ENCODE measurements at places on chromosomes 12 and 14. TPM values are rescaled to one million over a fixed set of nuclear protein-coding genes. Genes with fewer than 3 reads are reported as not detected.

GPRC5D gene
- total RNA-seq, result not detected

GALNT9 gene
- 0.62 TPM for total RNA-seq

GALNT16 gene
- total RNA-seq, result 7.0 TPM

IRAK3 gene
- total RNA-seq, result 29.7 TPM

C1S gene
- total RNA-seq, result 1,087 TPM

GLS2 gene
- total RNA-seq, result 1.5 TPM

SYCP3 gene
- 0.65 TPM for total RNA-seq

SETD3 gene
- total RNA-seq, result 60.7 TPM

GRCh38 chr12:87618199-87618598, 411.0 kb downstream of the C12orf50 start:
- no peak for DNase-seq

DNA sequence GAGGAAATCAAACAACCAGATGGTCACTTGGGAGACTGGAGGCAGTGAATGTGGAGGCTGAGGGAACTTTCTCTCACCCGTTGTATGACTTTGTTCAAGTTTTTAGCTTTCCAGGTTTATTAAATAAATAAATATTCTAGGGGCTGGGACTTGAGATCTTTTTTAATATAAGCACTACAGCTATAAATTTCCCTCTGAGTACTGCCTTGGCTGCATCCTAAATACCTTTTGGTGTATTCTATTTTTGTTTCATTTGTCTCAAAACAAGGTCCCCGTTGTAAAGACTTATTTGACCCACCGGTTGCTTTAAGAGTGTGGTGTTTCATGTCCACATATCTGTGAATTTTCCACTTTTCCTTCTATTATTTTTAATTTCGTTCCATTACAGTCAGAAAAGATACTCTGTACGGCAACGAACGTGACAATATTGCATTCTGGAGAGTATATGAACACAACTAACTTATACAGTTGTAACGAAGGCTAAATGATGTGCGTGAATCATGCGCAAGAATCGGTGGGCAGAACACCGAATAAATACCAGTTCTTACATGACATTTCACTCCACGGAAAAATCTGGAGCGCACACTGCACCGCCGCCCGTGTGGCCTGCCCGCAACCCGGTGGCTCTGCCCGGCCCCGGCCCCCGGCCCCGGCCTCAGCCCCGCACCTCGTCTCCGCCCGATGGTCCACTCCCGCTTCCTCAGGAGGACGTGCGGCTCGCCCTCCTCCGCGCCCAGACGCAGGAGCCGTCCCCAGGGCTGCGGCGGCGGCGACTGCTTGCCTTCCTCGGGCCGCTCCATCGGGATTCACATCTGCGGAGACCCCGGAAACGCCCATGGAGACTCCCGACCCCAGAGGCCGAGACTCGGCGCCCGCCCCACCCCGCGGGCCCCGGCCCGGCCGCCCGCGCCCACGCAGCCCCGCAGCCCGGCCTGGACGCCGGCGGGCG, 602 bp downstream of the CHFR start:
- DNase-seq, result no peak

DNA sequence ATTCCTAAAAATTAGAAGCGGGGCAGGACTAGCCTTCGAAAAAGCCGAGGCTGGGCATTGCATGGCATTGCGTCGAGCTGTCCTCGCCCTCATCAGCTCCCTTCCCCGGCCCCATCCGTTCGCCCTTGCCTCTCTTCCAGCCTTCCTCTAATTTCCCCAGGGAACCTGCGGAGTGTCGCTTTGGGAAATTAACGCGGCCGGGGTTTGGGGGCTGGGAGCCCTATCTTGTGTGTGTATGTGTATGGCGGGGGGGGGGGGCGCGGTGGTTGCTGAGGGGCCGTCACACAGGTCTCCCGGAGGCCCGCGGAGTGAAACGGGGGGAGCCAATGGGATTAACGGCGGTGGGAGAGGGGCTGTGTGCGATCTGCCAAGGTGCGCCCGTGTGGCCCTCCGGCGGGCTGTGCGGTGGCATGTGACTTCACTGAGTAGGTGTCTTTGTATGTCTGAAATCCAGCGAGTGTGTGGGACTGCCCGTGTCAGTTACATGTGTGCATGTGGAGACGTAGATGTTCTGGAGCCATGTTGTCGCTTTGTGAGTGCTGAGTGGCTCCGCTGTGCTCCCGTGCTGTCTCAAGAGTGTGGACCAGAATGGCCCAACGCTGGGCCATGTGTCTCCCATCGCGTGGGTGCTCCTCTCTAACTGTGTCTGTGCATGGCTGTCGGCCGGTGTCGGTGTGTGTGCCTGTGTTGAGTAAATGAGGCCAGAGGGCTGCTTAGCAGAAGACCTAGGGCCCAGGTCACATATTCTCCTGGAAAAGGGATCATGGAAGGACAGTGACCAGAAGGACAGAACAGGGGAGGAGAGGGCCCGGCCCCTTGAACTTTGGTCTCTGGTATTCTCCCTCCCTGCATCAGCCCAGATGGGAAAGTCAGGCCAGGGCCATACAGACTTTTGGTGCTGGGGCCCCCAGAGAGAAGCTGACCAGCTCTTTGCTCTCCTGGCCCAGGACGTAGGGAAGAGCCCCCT, 1.5 kb downstream of the PTMS start:
- no peak for DNase-seq

DNA sequence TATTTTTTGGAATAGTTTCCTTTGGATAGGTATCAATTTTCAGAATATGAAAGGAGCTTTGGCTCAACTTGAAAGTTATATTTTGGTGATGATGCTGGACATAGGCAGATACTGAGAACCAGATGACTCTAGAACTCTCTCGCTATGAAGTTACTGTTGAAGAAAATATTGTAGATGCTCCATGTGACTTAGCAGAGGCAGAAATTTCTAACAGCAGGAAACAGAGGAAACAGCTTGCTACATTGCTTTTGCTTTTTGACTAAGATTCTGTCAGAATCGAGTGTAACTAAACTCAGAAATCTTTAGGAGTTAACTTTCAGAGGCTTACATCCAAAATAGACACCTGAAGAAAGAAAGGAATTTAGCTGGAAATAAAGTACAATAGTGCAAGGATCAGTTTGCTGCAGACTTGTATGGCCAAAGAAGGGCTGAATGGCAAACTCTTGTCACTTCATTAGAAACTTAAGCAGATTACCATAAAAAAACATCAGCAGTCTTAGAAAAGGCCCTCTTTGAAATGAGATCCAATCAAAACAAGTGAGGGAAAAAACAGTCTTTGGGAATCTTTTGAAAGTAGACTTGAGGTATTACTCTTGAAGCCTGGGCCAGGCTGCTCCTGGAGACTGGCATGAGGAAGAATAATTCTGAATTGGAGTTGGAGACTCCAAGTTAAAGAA, 911.8 kb downstream of the FSCB start:
- no peak for DNase-seq

GRCh38 chr12:110182281-110182680, 58.1 kb downstream of the IFT81 start:
- DNase-seq, result no peak

GRCh38 chr14:34713681-34714319, 593 bp downstream of the CFL2 start:
- peak; percentile 64 for DNase-seq

DNA sequence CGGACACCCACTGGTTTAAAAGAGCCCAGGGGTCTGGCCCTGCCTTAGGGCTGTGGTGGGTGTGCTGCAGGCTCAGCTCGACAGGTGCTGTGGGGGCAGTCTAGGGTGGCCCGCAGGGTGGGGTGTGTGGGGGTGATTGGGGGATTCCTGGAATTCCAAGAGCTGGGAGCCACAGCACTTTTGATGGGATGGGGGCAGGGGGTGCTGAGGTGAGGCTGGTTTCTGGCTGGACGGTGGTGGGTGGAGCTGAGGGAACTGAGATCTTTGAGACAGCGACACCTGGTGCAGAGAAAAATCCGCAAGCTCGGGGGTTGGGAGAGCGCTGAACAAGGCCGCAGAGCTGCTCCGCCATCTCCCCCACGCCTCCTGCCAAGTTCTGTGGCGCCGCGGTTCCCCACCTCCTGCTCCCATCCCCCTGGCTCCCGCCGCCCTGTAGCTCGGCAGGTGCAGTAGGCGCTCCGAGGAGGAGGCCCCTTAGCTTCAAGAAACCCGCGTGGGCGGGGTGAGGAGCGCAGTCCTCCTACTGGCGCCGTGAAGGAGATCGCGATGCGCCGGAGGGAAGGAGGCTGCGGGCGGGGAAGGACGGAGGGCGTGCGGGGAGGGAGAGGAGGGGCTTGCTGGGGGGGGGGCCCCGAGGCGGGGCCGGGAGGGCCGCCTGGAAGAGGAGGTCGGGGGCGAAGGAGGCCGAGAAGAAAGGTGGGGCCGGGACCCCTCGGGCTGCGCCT, 1.3 kb upstream of the TEDC1 start:
- peak; percentile 92 for DNase-seq

DNA sequence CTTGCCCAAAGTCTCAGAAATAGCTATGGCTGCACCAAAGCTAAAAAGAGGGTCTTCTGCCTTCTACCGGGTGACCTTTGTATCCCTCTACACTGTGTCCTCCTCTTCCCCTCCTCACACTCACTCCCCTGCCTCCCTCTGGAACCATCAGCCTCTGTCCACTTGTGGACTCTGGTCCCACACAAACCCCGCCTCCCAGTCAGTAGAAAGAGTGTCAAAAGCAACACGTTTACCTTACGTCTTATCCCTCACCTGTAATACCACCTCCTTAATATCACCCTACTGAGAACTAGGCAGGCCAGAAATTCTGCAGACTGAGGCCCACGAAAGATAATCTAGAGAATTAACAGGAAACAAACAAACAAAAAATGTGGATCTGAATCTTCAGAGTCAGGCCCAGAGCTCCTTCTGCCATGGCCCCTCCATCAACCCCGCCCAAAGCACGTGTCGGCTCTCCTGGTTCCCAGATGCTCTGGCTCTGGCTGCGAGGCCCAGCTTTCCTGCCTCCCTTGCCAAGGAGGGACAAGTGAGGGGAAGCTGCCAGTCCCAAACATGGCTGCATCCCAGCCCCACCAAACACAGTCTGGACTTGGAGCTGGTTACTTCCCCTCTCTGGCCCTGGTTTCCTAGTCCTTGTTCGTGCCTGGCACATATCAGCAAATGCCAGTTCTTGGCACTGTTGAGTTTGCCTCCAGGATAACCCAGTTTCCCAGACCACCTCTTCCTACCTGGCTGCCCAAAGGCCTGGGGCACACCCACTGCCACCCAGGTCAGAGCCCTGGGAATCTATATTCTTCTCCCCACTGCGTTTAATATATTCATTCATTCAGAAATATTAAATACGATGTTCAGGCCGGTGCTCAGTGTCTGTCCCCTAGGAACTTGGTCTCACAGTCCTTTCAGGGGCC, 2.7 kb downstream of the ACTN1 start:
- DNase-seq, result peak; percentile 78

DNA sequence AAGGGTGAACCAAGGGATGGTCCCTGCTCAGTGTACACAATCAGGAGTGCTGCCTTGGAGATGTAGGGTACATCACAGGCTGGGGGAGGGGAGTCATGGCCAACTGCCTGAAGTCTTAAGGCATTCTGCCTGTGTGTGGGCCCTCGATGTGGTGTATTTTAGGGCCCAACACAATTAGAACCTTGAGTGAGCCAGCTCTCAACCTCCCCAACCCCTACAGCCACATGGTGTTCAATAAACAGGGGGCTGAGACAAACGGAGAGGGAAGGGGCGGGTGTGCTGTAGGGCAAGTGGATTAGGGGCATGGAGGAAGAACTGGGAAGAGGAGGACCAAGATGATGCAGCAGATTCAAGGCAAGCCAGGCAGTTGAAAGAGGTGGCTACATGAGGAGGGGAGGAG, 8.6 kb upstream of the CHD4 start:
- no peak for DNase-seq

DNA sequence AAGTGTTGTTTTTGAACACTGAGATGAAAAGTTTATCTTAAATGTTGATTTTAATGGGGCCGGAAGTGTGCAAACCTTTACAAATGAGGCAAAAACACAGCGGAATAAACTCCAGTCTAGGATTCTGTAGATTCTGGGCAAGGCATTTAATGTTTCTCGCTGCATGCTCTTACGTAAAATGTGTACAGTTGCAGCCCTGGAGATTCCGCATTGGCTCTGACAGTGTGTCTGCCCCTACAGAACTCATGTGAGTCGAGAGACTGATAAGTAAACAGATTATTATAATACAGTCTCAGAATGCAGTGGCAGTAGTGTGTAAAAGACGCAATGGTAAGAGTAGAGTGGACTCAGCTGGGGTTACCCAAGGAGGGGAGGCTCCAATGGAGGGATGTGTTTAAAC, 33.6 kb downstream of the LRRK2 start:
- DNase-seq, result no peak

DNA sequence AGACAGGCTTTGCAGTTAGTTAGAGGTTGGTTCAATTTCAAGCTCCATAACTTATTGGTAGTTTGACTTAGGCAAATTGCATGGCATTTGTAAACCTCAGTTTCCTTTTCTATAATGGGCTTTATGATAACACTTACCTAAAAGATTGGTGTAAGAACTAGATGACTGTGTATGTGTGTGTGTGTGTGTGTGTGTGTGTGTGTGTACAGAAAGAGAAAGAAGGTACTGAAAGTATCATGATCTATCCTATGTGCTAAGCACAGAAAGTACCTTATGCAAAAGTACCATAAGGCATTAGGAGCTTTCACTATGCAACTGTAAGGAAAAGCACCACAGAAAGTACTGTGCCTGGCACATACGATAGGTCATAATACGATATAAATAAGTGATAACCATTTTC, 304.3 kb upstream of the KITLG start:
- no peak for DNase-seq

DNA sequence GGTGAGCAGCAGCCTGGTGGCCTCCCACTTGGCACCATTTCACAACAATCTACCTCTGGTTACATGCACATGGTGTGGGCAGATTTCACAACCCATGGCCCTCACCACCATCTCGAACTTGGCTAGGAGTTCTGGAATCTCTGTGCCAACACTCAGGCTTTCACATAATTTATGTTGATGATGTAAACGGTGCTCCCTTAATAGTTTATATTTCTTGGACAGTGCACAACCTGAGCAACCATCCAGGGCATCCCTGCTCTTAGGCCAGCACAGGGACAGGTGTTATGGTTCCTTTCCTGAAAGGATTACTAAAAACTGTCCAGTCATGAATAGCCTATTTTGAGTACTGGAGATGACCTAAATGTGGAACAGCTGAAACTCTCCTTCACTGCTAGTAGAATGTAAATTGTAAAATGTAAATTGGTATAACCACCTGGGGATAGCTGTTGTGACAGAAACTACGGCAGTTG, 28.6 kb downstream of the ABCB9 start:
- DNase-seq, result no peak

- no peak for DNase-seq
These were observed 11.4 kb downstream of the MGST1 start for GRCh38 chr12:16358878-16359277.

DNA sequence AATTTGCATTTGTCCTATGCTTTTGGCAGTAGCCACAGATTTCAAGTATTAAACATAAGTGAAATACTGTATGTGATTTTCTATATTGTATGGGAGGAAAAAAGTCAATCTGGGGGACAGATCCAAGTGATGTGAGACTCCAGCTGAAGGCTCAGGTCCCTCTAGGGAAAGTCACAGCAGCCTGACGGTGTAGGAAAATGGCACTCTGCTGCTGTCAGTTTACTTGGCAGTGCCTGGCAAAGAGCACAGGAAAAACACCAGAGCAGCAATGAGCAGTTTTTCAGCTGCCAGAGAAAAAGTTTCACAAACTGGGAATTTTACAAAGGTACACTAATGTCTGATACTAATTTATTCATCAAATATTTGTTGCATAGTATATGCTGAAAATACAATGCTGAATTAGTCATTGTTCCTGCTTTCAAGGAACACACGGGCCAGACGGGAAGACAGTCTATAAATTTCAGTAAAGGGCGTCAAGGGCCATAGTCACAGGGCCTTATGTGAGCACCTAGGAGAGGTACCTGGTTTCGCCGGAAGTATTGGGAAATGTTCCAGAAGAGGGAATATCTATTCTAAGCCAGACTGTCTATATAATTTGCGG, 66.2 kb upstream of the SLC38A2 start:
- DNase-seq, result no peak

Measured in aorta (tissue), 5 donors.